ENCODE measurements at places on chromosomes 11 and 22.

DNA sequence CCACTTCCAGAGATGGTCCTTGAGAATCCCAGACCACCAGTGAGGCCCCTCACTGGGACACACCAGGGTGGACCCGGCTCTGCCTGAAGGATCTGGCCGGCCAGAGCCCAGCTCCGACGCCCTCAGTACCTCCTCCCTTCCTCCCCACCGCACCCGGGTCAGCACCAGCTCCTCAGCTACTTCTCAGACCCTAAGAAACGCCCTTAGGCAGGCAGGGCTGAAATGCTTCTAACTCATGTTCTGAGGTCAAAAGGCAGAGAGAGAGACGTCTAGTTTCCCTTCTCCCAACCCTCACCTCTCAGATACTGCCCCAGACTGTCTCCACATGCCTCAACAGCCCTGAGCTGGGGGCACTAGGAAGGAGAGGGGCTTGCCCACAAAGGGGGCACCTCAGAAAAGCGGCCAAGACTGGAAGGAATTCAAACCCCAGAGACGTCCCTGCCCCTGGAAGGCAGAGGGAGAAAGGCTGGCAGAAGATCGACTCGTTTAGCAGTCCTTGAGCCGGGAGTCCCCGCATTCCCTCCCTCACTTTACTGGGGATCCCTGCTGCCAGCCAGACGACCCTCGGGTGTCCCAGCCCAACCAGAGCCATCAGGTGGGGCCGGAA is 539 bp downstream of the USH1C start:
- no peak for DNase-seq

GRCh38 chr11:33721426-33721825 is 14.8 kb downstream of the CD59 start:
- no peak for DNase-seq

DNA sequence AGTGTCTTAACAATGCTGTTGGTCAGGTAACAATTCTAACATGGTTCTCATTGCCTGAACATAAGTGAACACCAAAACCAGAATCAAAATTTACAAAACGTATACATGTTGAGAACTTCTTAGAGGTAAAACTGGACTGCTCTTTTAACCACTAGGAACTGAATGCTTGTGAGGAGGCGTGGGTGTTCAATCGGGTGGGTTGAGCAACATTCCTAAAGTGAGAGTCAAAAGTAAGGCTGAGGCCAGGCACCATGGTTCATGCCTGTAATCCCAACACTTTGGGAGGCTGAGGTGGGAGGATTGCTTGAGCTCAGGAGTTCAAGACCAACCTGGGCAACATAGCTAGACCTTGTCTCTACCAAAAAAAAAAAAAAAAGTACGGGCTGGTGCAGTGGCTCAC is 11.5 kb downstream of the PPME1 start:
- no peak for DNase-seq

DNA sequence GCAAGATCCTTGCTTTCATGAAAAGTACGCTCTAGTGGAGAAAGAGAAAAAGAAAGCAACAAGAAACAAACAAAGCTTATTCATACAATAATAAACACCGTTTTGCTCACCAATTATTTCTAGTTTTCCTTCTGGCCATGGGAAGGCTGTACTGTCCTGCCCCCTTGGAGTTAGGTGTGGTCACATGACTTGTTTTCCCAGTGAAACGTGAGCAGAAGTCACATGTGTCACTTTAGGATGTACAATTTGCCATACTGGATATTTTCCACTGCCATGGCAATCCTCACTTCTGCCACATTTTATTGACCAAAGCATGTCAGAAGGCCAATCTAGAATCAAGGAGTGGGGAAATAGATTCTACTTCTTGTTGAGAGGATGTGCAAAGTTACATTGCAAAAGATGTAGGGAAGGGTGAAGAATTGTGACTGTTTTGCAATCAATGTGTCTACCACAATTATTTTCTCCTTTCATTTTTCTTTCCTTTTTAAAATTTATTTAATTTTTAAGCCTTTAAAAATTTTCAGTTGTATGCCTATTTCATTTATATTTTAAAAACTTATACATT is 24.3 kb upstream of the TRAF6 start:
- DNase-seq, result no peak

- peak; percentile 18 for DNase-seq
These were observed 3.2 kb upstream of the STK33 start for GRCh38 chr11:8597182-8597581.

DNA sequence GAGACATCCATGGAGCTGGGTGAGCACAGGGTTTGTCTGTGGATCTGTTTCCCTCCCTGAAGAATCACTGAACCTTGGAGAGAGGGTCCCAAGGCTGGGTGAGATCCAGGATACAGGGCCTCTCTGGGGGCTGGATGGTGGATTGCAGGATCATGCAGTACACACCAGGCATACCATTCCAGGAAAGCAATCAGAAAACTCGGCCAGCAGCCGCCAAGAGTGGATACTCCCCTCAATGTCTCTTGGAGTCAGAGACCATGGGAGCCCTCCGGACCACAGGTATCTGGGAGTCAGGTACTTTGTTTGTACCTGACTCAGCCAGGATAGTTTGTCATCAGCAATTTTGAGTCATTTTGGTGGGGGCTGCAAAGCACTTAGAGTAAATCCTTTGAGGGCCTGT is 14.6 kb upstream of the SYT13 start:
- no peak for DNase-seq

- no peak for DNase-seq
These were observed 163.0 kb upstream of the SYT13 start for GRCh38 chr11:45449036-45449601.
